ENCODE measurements at places on chromosomes 12 and 14.

GRCh38 chr12:9325471-9325870 lies 117.3 kb upstream of the PZP start:
- DNase-seq: no peak

GRCh38 chr12:123271001-123271668 lies 521 bp downstream of the CDK2AP1 start:
- DNase-seq: peak; percentile 62

GRCh38 chr14:69242311-69243224 lies 17.4 kb upstream of the GALNT16 start:
- DNase-seq: peak; percentile 14

GRCh38 chr14:64692189-64692985 lies 11.8 kb upstream of the PLEKHG3 start:
- no peak for DNase-seq

DNA sequence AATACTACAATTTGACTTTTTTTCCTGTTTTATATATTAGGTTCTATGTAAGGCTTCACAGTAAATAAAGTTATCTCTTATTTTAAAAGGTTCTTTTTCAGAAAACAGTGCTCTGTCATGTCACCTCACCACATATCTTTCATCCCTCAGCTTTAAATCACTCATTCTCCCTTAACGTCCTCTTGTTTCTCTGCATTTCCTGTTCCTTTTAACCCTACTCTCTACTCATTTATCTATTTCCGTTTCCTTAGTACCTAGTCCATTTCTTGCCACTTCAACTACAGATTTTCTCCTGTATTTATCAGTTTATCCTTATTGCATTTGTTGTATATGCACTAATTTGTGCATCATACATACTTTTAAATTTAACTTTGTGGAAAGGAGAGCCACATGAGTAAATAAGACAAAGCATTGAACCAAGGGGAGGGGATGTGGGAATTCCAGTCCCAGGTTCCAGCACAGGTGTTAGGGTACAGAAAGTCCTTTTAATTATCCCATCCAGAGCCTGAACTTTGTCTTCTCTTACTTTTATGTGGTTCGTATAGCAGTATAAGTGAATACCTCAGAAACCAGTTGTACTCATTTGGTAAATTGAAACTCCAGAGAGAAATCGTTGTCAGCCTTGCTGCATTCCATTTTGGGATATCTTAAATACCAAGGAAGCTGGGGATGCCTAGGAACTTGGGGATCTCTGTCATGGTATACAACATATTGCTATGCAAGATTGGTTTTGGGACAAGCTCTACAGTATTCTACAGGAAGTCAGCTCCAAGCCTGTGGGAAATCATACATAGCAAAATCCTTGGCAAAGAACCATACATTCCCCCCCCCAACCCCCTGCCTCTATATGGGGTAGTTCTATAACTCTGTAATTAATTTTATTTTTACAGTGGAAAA lies 120.5 kb downstream of the DIP2B start:
- no peak for DNase-seq

DNA sequence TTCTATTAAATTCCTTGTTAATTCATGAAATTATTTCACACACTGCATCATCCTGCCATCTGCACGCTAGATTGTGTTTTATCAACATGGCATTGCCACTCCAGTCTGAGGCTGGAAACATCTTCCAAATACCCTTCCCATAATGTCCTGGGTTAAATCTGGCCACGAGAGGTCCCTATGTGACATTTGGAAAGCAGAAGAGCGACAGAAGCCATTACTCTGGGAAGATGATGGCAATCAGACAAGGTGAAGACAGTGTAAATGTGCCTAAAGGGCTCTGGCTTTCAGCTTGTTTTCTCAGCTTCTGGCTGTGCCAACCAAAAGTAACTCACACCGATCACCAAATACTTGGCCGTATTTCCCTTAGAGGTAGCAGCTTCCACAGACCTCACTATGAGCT lies 144.8 kb downstream of the CAPZA3 start:
- DNase-seq: no peak
